ENCODE measurements at places on chromosomes 6 and 20.

DNA sequence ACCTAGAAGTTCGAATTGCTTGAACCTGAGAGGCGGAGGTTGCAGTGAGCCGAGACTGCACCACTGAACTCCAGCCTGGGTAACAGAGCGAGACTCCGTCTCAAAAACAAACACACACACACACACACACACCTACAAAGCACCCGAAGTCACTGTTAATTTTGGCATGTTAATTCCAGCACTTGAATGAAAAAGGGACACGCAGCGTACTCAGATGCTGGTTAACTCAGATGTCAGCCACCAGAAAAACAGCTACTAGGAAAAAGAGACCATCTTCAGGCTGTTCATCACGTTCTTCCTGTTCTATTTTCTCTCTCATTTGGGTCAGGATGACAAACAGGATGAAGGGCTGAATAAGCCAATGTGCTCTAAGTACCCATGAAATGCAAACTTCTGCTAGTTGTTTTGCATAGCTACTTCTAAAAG lies 46.9 kb downstream of the BLOC1S5 start:
- DNase-seq, result no peak

GRCh38 chr20:5234158-5234557 lies 82.6 kb downstream of the PROKR2 start:
- no peak for DNase-seq

DNA sequence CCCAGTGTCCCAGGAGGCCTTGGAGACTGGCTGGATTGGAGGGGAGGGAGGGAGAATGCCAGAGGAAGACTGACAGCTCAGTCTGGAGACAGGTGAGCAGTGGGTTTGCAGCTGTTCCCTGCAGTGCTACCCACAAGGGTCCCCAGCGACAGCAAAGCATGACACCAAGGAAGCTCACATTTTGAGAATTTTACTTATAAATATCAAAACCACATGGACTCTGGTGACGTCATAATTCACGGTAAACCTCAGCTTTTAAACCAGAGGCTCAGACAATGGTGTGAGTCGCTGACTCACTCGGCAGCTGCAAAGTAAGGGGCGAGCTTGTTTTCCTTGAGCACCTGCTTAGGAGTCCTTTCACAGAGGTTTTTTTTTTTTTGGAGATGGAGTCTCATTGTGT lies 65.2 kb downstream of the THBS2 start:
- DNase-seq, result no peak

- no peak for DNase-seq
Measured at GRCh38 chr6:43444036-43444435, 11.3 kb downstream of the DLK2 start.

DNA sequence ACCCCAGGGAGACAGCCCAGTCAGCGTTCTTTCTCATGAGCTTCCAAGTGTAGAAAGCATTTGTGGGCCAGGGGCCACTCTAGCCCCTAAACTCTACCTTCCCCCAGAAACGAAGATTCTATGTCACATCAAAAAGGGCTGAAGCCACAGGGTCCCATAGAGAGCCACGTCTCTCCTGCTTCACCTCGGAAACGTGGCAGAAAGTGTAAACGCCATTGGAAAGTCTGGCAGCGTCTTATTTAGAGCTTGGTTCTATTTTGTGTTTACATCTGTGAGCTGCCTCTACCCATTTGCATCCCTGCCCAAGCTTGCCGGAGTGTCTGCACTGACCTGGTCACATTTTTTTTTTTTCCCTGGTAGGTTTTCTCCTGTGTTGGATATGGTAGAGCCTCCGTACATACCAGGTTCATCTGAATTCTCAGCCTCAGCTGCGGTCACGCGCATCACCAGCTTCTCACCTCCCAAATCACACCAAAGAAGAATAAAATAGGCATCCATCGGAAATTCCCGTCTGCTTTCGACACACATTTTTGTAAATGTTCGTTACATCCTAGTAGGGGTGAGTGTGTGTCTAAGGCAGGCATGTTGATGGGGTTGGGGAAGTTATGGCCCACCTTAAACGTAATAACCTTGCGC lies 62.6 kb downstream of the NPEPL1 start:
- no peak for DNase-seq

DNA sequence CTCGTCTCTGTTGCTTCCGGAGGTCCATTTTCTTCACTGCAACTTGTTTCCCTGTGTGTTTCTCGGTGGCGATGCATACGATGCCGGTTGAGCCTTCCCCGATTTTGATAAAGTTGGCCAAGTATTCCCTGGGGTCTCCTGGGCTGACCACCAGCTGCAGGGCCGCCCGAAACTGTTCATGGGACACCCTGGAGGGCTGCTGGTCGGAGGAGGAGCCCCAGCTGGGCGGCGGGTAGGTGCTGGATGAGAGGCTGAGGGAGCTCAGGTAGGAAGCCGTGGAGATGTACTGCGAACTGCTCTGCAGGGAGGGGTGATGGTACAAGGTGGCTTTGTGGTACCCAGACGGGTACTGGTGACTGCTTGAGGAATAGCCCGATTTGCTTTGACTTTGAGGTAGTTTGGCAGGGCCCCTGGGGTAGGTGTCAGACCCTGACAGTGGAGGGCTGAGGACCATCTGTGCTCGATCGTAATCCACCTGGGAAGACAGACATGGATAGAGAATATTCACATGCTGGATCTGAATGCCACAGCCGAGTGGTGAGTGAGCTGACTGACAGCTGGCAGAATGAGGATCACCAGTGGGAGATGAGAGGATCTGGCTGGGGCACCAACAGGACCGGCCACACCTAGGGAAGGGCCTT lies 51.6 kb downstream of the LAMP5 start:
- DNase-seq, result no peak

- DNase-seq, result no peak
Measured at GRCh38 chr20:54485631-54486030, 10.2 kb downstream of the DOK5 start.

DNA sequence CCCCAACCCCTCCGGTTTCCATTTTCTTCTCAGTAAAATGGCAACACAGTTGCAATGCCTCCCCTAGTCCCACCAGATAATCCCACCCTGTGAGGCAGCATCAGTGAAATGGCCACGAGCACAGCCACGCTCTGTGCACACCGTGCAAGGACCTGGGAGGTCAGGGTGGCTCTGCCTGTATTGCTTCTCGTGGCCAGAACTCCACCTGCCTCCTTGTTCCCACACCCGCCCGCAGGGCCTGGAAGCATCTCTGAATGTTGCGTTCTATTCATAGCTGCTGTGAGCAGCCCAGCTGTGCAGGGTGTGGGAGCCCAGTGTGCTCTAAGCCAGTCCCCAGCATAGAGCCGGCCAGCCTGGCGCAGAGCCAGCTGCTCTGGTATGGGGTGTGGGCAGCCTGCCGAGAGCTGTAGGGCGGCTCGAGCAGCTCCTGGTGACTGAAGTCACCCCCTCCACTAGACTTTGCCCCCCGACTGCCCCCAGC lies 161.1 kb downstream of the DLL1 start:
- DNase-seq, result no peak

GRCh38 chr6:75892384-75892783 lies 143.3 kb downstream of the MYO6 start:
- no peak for DNase-seq

GRCh38 chr20:21166801-21167200 lies 40.9 kb downstream of the KIZ start:
- DNase-seq, result no peak

GRCh38 chr6:10561611-10562199 lies 40.6 kb downstream of the GCNT2 start:
- DNase-seq, result no peak

DNA sequence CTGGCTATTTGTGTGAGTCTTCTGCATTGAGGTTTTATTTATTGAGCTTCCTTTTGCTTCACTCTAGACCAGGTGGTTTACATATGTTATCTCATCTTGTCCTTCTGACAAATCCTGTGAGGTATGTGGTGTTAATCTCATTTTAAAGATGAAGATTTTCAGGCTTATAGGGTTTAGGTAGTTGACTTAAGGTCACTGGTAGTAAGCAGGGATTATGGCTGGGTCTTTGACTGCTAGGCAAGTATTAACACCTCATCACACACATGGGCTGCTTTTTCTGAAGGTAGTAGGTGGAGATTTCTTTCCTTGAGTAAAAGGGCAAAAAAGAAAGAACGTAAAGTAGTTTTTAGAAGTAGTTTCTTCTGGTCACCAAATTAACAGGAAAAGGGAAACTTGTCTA lies 72.6 kb downstream of the CDKAL1 start:
- no peak for DNase-seq

DNA sequence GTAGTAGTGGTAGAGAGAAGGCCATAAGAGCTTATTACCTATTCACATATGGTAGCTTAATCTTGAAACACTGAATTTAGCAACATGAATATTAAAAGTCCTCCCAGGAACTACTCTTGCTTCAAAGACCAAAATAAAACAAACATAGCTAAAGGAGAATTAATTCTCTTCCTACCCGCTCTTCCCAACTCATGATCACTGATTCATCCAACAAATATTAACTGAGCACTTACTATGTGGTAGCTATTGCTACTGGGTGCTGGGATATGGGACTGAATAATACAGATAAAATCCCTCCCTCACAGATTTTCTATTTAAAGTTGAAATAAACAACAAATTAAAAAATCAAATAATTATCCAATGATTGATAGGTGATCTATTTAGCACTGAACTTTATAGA lies 287.1 kb downstream of the BTBD9 start:
- DNase-seq, result no peak

DNA sequence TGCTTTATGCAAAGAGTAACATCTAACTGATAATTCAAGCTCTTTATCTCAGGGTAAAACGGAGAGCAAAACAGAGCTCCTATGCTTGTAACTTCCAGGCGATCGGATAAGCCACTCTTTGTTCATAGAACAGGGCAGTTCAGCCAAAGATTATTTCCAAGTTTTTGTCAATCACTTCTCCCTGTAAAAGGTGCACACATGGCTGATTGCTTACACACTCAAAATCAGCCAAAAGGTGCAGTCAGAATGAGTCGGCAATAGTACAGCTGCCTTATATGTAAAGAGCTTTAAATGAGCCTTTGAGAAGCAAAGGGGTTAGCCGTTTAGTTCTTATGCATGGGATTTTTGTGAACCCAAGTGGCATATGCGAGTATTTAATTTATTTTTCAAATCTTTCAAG lies 449.6 kb upstream of the POU3F2 start:
- DNase-seq, result no peak

DNA sequence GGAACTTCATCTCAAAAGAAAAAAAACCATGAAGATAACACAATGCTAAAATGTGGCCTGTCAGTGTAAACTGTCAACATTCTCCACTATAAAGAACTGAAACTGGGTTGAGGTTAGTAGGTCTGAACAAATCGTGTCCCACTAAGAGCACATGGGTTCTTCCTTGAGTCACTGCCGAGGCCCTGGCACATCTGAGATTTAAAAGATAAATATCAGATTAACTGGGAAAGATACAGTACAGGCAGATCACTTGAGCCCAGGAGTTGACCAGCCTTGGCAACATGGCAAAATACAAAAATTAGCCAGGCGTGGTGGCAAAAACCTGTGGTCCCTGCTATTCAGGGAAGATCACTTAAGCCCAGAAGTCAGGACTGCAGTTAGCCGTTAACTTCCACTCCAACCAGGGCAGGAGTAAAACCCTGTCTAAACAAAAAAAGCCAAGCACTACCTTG lies 5.6 kb downstream of the EEF1A1 start:
- no peak for DNase-seq

DNA sequence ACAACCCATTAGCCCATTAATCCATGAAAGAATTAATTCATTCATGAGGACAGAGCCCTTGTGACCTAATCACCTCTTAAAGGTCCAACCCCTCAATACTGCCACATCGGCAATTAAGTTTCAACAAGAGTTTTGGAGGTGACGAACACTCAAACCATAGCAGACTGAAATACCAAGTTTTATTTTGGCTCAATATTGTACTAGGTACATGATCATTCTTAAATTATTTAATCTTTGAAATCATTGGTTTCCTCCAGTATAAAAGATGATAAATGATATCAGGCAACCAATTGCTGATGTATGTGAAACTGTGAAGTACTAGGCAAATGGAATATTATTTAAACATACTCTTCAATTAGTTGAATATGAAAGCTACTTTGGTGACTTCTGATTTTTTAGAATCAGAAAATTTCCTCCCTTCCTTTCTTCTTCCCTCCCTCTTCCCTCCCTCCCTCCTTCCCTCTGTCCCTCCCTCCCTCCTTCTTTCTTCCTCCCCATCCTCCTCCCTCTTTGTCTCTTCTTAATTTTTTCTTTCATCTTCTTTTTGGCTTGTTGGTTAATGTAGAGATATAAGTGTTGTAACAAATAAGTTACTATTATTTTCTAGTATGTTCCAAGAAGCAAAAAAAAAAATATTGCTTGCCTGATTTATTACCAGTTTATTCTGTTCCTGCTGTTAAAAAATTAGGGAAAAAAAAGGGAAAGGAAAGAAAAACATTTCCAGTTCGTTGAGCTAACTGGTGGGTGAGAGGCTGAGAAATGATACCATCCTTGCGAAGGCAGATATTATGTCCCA lies 233.9 kb upstream of the ZNF217 start:
- DNase-seq, result no peak

DNA sequence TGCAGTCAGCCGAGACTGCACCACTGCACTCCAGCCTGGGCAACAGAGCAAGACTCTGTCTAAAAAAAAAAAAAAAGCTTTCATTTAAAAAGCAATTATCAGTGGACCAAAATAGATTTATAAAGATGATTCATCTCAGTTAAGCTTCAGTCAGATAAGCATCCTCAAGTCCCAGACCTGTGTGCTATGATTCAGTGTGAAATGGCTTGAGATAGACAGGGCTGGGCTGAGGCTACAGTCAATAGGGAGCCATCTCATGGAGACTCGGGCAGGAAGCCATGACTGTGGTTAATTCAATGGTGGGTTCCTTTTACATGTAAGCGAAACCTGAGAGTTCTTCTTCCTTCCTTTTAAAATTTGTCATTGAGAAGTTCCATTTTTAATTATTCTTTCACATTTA lies 276.0 kb downstream of the TFAP2A start:
- no peak for DNase-seq

- no peak for DNase-seq
Measured at GRCh38 chr6:160979061-160979708, 12.4 kb upstream of the MAP3K4 start.

- no peak for DNase-seq
Measured at GRCh38 chr6:151842816-151843215, 35.3 kb downstream of the ESR1 start.

GRCh38 chr6:17725083-17725482 lies 18.4 kb upstream of the NUP153 start:
- DNase-seq, result peak; percentile 54

DNA sequence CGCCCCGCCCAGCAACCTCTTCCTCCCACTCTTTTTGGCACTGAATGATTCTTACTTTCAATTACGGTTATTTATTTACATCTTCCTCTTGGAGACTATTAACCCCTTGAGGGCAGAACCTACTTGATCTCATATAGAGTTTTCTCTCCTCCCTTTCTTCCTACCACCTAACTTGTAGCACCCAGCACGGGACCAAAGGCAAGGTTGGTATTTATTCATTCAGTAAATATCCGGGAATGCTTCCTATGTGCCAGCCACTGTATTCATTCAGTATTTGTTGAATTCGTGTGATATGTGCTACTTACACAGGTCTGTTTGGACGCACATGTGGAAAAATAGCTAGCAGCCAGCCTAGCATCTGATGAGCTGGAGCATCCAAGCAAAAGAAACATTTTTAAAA lies 1.3 kb upstream of the CNKSR3 start:
- DNase-seq, result no peak

DNA sequence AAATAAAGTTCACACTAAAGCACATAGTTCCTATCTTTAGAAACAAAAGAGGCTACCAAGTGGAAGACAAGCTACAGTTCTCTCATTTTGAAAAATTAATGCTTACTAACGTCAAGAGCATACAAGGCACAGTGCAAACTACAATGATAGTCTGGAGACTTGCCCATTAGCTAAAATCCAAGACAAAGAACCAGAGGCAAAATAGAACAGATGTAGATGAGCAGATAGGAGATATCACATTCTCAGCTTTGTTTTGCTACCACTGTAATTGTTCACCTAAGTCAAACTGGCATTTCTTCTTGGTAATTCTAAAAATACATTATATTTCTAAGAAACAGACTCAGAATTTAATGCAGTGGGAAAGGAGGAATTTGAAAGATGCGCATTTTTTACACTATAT lies 5.2 kb downstream of the TMEM30A start:
- no peak for DNase-seq

Measured in kidney capillary endothelial cell (primary cell).